ENCODE measurements at places on chromosomes 5 and 9.

DNA sequence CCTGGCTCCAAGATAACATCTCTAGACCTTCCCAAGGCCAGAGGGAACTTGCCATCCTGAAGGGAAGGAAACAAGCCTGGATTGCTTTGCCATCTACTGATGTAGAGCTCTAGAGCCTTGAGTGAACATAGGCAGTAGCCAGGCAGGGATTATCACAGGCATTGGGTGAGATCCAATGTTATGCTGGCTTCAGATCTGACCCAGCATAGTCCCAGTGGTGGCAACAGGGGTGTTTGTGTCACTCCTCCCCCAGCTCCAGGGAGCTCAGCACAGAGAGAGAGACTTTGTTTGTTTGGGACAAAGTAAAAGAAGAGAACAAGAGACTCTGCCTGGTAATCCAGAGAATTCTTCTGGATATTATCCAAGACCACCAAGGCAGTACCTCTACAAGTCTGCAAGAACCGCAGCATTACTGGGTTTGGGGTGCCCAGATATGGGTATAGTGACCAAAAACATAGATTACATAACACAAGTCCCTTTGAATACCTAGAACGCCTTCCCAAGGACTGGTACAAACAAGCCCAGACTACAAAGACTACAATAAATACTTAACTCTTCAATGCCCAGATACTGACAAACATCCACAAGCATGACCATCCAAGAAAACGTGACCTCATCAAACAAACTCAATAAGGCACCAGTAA is 137.6 kb upstream of the DAPK1 start:
- DNase-seq: no peak

DNA sequence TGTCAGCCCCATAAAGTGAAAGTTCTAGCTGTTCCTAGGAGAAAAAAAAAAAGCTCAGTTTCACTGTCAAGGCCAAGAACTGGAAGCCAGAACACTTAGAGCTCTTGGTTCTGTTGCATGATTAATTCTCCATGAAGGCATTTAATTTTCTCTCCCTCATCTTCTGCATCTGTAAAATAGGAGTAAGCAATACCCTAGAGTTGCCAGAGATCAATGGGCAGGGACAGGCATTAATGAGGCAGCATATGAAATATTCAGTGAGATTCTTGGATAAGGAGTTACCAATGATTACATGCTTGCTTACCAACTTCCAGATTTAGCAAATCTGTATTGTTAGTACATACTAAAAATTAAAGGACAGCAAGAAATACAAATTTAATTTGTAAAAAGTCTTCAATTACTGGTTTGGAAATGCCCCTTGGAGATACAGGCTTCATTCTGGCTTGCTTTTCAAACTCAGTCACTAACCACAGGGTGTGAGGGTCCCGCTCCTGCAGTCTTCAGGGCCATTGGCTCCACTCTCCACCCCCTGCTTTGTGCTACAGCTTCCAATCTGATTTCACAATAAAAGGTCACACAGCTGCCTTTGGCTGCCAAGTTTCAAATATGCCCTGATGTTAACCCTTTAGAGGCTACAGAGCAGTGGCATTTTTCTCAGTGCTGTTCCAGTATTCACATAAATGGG is 624.6 kb downstream of the BNC2 start:
- no peak for DNase-seq

DNA sequence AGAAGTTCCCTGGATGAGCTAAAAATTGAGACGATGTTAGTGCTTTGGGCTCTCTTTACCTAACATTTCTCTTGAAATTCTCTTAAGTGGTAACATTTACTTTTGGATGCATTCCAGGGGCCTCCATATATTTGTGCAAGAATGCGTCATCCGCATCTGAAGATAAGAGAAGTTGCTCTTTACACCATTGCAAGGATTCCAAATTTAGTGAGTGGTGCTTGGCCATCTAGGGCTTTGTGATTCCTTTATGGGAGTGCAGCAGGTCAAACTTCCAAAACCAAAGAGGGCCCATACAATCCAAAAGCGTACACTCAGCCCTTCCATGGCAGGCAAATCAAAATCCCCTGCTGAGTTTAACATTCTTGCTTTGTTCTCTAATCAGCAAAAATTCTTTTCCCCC is 102.0 kb upstream of the DMAC1 start:
- DNase-seq: no peak

- no peak for DNase-seq
These were observed 35.8 kb downstream of the ALG2 start for GRCh38 chr9:99185934-99186333.

- no peak for DNase-seq
These were observed 43.4 kb downstream of the NADK2 start for GRCh38 chr5:36198281-36198680.

DNA sequence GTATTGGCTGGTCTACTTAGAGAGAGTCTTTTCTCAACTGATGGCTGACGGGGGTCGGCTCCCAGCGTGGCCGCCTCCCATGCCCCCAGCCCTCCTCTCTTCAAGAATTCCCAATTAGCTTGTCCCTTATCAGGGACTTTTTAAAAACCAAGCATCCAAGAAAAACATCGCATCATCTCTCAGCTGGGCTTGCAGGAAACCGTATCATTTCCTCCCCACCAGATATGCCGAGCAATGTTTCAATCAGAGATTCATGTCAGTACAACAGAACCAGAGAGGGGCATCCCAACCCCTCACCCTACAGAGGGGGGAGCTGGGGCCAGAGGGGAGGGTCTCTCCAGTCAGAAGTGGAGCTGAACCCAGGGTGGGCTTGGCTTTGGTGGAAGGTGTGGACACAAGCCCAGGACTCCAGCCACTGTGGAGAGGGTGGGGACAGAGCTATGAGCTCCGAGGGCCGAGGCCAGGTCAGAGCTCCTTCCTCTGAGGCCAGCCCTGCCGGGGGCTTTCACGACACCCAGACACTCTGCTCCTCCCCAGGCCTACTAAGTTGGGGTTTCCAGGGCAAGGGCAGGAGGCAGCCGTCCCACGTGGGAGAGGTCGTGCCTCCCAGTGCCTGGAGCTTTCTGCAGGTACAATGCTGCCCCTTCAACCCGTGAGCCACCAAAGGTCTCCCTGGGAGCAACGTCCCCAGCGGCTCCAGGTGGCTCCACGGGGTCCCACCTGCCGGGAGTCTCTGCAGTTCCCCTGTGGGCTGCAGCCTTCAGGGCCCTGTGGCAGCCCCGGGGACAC is 39.0 kb upstream of the TMEM250 start:
- no peak for DNase-seq

- no peak for DNase-seq
These were observed 219.5 kb downstream of the NR3C1 start for GRCh38 chr5:143183989-143184388.

DNA sequence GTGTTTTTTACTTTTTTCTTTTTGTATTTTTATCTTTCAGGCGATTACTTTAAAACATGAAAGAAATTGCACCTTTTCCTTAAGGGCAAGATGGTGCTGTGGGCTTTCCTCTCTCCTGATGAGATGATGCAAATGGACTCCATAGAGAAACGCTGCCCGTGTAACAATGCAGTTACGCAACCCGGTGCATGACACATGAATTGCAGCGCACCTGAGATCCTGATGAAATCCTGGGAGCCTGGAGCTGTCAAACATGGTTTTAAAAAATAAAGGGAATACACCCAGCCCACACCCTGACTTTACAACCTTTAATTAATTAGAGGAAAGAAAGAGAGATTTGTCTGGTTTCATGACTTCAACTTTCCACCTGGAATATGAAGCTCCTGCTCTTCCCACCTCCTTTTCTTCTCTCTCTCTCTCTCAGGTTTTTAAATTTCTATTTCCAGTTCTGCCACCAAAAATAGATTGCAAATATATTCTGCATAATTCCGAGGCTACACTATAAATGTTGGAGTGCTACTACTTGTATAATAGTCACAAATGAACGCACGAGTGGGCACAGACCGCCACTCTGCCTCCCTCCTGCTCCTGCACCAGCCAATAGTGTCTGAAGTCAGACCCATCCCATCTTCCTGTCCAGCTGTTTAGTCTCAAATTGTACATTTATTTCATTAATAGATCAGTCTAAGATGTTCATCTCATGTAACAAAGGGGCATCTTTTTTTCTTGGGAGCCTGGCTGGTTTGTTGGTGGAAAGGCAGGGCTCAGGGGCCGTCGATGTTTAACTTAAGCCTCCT is 179.1 kb downstream of the AUH start:
- DNase-seq: no peak

- no peak for DNase-seq
These were observed 50.6 kb downstream of the SHB start for GRCh38 chr9:38018241-38018957.

DNA sequence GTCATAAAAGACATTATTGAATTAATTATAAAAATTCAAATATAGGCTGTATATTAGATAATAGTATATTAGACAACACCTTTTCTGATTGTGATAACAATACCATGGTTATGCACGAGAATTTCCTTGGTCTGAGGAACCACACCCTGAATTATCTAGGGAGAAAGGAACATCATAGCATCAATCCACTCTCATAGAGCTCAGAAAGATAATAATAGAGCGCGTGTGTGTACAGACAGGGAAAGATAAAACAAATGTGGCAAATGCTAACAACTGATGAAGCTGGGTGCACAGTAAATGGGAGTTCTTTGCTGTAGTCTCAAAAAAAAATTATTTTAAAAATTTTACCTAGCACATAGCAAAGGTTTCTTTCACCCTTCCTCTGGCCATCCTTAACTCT is 143.5 kb downstream of the CDK5RAP2 start:
- DNase-seq: no peak

DNA sequence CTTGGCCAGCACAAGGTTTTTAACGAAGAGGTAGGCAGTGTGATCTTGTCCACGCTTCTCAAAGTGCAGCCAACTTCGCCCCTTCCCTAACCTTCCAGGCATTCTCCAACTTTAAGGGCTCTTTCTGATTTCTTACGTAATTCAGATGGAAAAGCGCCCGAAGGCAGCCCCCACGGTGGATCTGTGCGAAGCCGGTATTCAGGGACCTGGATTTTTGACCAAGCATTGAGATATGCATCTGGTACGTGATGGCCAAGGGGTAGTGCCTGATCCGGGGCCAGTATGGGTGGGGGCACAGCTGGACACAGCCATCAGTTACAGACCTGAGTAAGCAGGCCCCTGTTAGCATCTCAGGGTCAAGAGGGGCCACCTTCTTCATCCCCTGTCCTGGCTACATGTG is 80.0 kb downstream of the AMBP start:
- DNase-seq: no peak

DNA sequence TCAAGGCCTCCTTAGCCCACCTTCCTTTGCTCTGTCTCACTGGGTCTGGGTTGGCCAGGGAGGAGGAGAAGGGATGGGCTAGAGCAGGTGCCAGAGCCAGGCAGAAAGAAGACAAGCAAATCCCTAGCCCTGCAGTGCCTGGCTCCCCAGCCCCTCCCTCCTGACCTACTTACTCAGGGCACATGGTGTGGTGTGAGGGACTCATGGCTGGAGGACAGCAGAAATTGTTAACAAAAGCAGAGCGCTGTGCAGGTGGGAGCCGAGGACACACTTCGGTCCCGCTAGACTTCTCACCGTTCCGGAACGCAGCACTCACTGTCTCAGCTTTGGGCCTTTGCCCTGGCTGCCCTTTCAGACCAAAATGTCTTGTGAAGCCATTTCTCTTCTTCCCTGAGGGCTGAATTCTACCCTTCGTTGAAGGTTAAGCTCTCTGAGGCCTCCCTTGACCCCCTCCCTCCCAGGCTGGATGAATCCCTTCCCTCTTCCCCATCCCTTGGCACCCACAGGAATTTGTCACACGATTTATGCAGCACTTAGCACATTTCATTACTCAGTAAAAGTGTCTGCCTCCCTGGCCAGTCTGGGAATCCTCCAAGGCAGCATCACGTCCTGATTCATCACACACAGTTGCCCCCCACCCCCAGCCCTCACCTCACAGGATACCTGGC is 263.9 kb upstream of the TRPC7 start:
- no peak for DNase-seq

DNA sequence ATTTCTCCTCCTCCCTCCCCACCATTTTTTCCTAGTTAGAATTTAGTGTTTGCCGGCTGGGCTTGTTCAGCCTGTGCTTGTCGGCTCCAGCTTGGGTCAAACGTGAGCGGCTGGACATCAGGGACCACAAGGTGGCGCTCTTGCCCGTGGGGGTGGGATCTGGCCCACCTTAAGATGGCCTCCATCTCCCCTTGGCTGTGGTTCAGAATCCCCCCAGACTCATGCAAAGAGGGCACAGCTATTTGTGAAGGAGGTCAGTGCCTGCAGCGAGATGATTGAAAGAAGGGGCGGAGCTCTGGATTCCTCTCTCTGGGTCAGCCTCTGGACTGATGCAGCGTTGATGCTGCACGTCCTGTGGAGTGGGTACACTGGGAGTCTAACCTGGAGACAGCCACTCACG is 283.3 kb upstream of the TUT7 start:
- DNase-seq: no peak

DNA sequence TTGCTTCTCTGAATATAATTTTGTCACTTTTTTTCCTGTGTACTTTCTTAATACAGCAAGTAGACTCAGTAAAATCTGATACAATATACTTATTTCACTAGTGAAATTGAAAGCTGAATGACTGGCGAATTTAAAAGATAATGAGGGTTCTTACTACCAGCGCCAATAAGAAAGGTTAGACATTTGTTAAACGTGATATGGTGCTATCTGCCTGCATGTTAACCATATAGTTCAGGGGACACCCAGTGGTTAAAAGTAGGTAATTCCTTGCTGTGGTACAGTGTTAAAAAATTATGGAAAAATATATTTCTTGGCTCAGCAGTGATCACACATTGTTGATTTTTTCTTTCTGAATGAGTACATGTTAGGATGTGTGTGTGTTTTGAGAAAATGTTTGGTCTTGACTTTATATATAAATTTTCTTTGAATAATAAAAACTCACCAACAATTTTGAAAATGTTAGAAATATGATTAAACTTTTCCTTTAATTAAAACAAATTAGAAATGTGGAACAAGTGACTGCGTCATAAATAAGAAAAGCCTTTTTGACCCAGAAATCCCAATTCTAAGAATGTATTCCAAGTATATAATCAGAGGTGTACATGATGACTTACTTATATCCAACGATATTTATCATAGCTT is 25.8 kb downstream of the CAST start:
- DNase-seq: peak; percentile 47

GRCh38 chr9:137253717-137254623 is 1.2 kb upstream of the NELFB start:
- DNase-seq: no peak

DNA sequence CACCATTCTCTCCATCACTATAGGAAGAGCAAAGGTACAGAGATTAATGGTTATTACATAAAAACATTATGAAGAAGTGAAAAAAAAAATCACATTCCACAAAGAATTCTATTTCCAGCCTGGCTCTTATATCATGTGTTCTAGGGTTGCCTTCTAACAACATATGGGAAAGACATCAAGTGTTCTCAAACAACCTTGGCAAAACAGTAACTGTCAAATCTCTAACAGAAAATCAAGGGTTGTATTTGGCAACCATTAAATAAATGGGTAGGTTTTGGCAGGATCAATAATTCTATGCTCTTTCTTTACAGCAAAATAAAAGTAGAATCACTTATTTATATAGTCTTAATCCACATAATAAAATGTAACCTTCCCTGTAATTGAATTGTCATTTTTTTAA is 728.9 kb downstream of the MAT2B start:
- DNase-seq: no peak

DNA sequence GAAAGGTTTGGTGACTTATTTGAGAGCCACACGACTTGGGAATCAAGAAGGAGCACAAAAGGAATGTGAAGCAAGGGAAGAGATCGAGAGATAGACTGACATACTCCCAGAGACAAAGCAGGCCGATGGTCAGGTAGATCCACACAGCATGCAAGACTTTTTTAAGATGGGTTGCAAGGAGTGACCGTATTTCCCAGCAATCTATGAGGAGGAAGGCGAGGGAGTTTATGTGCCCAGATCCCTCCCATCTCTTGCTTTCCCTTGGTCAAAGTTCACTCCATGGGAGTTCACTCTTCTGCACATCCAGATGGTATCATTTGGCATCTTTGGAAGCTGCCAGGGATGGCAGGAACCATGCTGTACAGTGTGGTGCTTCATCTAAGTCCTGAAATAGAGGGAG is 148.9 kb downstream of the RMI1 start:
- no peak for DNase-seq
